Choroid plexus epithelial cell (primary cell): ENCODE measurements at places on chromosomes 4 and X.

DNA sequence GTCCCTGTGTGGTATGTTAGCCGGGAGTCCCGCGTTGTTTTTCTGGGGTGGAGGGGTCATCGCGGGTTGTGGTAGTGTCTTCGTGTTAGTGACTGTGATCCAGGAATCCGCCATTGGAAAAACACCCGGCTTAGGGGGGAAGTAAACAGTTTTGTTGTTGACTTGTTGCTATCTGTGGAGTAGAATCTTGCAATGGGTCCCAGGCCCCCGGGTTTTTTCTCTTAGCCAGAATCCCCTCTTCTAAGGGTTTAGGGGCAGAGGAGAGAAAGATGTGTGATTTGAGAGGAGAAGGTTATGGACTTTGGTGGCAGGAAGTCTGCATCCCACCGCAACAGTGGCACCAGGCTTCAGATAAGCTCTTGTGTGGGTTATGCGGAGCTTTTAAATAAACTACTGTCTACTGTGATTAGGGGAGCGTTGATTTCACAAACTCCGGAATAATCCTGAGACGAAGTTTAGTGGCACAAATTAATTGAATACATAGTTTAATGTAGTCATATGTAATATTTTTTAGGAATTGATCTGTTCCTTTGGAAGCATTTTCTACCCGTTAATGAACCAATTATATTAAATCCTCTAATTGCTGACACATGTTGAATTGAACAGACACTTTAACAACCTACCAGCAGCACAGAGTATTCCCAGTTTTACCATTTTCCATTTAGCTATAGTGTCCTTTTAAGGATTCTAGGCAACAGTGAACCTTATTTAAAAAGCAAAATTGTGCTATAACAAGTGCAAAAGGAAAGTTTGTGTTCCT, 1.4 kb downstream of the DDX3X start:
- no peak for DNase-seq

DNA sequence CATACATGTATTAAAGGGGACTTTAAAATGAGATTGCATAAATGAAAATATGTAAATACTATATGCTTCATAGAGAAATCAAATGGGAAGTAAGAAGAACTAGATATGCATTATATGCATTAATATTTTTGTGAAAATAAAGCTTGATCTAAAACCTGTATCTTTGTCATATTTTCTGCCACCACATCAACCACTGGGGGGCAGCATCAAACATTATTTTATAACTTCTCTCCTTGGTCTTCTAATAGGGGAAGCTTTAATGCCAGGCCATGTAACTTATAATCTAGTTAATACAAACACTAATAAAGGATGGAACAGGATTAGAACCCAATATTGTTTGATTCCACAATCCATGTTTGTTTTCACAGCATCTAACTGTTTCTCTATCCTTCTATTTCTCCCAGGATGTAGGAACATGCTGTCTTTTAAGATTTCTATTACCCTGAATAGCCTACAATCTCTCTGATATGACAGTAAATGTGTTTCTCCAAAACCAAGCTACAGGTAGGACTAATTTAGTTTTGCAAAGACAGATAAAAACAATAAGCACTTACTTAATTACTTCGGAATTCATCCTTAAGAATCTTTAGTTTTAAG, 10.0 kb downstream of the QRFPR start:
- peak; percentile 67 for DNase-seq

GRCh38 chr4:100017637-100018310, 67.7 kb upstream of the H2AZ1 start:
- no peak for DNase-seq

DNA sequence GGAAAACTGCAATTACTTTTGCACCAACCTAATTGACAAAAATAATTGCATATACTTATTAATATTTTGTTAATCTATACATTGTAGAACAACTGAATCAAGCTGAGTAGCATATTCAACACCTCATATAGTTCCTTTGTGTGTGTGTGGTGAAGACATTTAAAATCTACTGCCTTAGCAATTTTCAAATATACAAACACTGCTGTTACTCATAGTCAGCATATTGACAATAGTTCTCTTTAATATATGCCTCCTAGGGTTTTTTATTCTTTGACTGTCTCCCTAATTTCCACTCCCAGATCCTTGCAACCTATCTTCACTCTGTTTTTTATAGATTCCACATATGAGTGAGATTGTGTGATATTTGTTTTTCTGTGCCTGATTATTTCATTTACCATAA, 426.8 kb downstream of the PPARGC1A start:
- no peak for DNase-seq

DNA sequence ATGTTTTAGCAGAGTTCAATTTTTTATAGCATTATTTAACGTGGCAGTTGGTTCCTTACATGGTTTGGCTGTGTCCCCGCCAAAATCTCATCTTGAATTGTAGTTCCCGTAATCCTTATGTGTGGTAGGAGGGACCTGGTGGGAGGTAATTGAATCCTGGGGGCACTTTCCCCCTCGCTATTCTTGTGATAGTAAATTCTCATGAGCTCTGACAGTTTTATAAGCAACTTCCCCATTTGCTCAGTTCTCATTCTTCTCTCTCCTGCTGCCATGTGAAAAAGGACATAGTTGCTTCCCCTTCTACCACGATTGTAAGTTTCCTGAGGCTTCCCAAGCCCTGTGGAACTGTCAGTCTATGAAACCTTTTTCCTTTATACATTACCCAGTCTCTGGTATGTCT, 329.5 kb downstream of the GRIA2 start:
- DNase-seq, result no peak

GRCh38 chr4:130648570-130648969, 1552.6 kb downstream of the C4orf33 start:
- no peak for DNase-seq

DNA sequence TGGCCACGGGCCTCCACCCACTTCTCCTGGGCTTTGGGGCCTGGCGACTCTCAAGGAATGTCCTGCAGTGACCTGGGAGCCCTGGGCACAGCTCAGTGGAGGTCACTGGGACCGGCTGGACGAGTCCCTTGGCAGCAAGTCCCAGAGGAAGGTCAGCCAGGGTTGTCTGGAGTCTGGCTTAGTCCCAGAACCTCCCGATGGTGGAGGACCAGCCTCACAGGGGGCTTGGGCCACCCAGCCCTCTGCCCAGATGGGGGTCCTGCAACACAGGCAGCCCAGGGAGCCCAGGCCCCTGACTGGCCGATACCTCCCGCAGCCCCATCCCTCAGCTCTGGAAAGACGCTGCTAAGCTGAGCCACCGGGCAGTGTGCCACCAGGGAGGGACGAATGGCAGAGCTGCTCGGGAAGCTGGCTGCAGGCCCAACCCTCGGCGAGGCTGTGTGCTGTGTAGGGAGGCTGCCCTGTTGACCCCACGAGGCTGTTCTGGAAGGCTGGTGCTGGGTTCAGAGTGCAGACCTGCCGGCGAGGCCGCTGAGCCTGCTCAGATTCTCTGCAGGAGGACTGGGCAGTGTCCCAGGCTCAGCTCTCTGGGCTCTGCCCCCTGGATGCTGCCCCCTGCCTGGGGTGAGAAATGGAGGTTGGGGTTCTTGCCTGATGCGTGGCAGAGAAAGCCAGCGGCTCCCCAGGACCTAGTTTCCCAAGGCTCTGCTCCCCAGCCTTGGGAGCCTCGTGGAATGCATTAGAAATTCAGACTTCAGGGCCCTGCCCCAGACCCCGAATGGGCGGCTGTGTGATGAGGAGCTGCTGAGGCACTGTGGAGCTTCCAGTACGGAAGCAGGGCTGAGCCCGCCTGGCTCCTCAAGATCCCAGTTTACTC, 61.7 kb downstream of the ADRA2C start:
- DNase-seq, result peak; percentile 5

DNA sequence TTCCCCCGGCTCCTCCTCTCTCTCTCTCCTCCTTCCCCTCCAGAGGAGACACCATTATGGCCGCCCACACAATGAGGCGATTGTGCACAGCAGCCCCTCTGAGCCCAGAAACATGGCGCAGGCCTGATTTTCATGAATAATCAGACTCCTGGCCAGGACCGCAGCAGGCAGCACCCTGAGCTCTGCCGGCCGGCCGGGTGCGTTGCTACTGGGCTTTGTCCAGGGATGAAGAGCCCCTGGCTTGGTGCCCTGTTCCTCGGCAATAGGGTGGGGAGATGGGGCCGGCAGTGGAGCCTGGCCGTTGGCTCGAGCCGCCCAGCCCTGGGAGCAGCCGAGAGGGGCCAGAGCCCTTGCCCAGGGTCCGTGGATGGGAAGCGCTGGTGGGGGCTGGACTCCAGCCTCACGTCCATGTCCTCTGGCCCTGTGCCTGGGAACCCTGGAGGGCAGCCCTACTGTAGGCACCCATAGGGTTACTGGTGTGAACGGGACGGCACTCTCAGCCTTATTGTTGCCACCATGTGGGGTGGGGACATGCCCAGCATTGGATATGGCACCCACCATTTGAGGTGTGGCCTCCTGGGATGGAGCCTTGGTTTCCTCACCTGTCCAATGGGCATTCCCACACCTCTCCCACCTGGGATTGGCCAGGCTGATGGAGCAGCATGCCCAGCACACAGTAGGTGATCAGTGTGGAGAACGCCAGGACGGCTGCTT, 103.0 kb downstream of the SORCS2 start:
- no peak for DNase-seq

- DNase-seq, result no peak
Measured at GRCh38 chrX:41301438-41301824, 32.5 kb upstream of the DDX3X start.

DNA sequence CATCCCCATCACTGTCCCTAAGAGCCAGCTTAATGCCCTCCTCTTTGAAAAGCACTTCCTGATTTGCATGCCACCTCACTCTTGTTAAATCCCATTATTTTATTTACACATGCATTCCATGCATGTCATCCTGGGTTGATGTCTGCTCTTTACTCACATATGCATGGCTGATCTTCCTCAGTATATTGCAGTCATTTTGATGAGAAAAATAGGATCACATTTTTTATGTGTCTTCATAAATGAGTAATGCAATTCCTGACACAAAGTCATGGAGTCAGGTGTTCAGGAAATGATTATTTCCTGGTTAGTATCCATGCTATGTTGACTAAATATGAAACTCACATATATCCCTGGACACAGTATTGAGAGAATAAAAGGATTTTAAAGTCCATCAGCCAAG, 204.7 kb downstream of the SLIT2 start:
- no peak for DNase-seq
